Stimulated activated CD4-positive, alpha-beta T cell treated with anti-CD3 and anti-CD28 coated beads, Interleukin-4, amount 100 ng/mL, for 4 hours (primary cell): ENCODE measurements at places on chromosomes 4 and X.

DNA sequence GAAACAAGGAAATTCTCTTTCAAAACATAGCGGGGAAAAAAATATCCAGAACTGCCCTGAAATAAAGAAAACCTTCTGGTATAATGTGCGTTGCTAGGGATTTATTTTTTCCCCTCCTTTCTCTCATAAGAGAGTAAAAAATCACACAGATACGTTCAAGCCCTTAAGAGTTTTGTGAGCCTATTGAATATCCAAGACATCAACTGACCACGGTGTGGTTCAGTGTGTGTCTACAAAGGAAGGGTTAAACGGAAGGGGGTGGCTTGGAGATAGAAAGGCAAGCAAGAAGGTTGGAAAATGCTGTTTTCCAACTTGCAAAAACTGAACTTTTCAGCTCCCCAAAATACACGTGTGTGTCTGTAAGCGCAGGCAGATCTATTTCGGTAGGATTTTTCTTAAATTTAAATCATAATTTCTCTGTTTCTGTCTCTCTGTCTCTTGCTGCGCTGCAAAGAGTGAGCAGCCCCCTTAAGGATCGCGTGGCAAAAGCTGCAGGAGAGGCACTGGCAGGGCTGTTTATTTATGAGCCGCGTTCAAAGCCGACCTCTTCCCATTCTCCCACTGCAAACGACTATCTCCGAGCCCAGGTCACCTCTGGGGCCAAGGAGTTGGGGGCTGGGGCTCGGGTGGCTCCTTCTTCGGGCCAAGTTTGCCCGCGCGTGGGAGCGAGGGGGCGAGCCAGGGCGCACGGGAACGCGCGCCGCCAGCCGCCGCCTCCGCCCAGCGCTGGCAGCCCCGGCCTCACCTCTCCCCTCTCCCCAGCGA lies 492 bp upstream of the SLIT2 start:
- no peak for DNase-seq

- DNase-seq, result no peak
Measured at GRCh38 chrX:109858602-109859341, 125.7 kb upstream of the ACSL4 start.

GRCh38 chr4:104859601-104860237 lies 287.0 kb upstream of the TET2 start:
- no peak for DNase-seq

DNA sequence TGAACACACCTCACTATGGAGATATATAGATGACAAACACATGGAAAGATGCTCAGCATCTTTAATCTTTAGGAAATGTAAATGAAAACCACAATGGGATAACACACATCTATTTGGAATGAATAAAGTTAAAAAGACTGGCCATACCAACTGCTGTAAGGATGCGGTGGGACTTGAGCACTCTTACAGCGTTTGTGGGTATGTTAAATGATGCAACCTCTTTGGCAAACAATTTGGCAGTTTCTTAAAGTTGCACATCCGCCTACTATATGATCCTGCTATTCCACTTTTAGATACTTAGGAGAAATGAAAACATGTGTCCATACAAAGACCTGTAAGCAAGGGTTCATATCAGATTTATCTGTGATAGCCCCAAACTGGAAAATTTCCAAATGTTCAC lies 50.7 kb downstream of the MRPL1 start:
- DNase-seq, result no peak

DNA sequence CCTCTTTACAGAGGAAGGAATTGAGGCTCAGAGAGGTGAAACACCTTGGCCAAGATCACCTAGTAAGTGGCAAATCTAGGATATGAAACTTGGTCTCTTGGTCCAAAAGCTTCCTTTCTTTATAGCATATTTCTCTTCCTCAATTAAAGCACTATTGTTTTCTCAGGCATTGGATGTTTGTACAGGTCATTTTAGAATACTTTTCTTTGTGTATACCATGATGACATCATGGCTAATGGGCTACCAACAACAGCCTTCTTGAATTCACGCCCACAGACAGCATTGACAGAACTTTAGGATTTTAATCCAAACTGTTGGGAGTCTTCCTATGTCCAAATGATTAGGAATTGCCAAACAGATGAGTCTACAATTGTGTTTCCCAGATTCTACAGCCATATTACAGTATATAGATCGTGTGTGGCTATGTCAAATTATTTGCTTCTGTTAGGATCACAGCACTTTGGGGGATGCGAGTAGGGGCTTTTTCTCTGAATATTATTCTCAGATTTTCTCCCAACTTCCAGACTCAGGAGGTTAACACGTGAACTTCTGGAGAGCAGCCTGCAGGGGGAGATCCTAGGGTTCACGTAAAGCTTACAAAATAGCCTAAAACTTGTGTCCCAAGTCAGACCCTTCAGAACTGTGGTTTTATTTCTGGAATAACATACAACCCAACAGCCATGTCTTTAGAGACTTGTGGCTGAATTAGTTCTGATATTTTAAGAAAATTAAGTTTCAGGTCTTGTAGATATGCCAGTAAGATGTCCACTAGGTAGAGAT lies 191.8 kb downstream of the SHROOM3 start:
- no peak for DNase-seq

- DNase-seq, result no peak
Measured at GRCh38 chr4:36900446-36900987, 344.0 kb upstream of the NWD2 start.

GRCh38 chr4:53088152-53088551 lies 226.0 kb downstream of the RASL11B start:
- DNase-seq, result no peak

DNA sequence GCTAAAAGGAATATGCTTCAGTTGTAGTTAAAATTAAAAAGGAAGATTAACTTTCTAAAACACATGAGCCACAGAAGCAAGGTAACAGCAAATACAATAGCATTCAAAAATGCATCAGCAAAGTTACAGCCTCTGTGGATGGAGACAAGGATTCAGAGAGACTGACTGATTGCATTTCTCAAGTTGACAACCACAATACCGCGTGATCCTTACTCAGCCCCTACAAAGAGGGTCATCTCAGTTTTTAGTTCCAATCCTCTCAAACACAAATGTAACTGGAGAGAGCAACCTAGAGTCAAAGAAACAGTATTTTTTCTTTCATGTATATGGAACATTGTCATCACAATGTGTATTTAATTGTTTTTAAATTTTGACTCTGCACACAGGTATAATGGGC lies 14.2 kb upstream of the C1QTNF7 start:
- no peak for DNase-seq

DNA sequence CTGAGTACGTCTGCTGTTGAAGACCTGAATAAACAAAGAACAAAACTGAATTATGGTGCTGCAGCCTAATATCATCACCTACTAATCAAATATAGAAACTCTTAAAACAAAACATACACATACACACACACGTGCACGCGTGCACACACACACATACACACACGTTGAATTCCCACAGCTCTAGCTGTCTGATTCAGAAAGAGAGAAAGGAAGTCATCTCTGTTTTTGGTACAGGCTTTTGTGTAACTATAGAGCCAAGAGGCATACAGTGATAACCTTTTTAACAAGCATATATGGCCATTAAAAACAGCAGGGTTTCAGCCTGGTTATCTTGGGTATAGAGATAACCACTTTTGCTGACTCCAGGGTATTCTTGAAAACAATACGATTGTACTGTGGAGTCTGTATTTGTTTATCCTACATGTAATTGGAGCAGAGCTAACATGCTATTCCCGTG lies 823.2 kb downstream of the CCSER1 start:
- no peak for DNase-seq

DNA sequence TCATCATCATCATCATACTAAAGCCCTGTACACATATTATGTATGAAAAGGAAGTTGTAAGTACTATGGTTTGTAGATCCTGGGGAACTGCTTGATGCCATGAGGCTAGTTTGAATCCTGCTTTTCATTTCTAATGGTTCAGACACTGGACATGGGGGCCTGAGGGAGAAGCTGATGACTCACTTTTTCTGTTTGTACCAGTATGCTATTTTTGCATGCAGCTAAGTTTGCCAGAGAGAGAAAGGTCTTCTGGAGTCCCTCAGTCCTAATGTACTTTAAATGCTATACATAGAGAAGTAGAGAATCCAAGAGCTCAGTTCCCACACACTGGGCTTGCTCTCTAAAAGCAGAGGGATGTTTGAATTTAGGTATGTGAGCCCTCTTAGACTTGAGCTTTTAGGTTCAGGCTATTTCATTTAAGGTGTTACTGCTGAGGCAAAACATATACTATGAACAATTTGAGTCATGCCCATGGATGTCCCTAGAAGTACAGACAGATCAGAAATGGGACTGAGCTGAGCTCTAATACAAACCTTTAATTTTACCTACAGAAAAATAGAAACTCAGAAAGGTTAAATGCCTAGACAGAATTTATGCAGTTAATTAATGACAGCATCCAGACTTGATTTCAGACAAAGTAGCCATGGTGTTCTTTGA lies 17.6 kb upstream of the HS3ST1 start:
- no peak for DNase-seq
